ENCODE measurements at places on chromosomes 6 and 20.

DNA sequence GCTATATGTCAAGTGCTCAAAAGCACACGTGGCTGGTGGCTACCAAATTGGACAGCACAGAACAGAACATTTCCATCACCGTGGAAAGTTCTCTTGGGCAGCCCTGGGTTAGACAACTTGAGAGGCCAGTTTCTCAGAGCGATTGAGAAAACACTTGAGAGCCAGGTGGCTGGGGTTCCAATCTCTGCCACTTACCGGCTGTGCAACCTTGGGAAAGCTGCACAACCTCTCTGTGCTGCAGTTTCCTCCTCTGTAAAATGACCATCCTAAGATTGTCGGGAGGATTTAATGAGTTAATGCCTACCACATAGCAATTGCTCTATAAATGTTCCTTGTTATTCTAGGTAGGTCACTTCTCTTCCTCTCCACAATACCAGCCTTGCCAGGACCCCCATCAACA, 25.1 kb upstream of the NFATC2 start:
- no peak for DNase-seq

- no peak for DNase-seq
Measured at GRCh38 chr20:59561228-59561605, 43.1 kb upstream of the PHACTR3 start.

DNA sequence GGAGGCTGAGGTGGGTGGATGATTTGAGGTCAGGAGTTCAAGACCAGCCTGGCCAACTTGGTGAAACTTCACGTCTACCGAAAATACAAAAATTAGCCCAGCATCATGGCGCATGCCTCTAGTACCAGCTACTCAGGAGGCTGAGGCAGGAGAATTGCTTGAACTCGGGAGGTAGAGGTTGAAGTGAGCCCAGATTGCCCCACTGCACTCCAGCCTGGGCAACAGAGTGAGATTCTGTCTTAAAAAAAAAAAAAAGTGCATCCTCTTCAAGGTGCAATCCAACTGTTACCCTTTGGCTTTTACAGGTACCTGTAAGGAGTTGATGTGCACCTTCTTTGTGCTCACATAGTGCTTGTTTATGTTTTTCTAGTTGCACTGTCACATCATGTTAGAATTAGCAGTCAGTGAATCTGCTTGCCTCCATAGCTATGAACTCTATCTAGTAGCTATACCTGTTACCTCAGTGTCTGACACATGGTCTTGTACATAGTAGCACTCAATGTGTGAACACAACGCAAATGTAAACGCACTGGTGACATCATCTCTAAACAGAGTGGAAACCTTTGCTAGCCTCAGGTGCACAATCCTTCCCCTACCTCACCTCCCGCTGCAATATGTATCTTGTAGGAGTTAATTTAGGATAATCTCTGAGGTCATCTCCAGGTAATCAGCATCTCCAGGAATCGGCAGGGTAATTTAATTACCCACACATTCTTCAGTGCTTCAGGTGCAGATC, 9.7 kb downstream of the MSH5 start:
- no peak for DNase-seq

DNA sequence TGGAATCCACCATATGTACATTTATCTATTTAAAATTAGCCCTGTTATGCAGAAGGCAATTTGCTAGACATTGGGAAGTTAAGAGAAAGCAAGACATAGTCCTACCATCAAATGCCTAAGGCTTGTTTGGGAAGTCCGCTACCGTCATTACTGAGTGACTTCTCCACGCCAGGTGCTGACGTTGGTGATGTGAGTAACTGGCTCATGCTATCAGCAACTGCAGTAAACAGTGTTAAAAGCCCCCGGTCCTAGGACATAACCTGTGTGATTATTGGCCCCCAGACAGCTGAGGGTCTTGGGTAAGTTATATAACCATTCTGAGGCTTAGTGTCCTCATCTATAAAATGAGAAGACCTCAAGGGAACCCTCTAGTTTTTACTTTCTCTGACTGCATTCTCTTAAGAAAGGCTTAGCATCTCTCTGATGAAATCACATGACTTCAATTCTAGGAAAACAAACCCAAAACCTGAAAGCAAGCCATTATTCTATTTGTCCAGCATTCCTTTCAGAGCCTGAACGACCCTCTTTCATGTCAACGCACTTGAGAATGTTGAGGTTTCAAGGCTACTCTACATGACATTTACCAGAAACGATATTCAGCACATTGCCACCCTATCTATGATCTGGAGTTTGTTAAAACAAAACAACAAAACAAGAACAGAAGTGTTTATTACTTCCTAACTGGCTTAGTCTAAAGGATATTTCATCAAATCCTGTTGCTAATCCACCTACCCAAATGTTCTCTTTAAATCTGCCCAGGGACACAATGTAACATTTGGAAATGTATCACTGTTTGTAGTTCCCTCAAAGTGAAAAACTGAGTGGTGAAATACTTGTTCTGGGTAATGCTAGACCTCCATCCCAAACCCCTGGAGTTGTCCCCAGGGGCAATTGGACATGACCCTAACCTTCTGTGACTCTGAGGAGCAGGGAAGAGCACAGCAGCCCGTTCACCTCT, 133.8 kb downstream of the BTBD3 start:
- DNase-seq, result no peak

DNA sequence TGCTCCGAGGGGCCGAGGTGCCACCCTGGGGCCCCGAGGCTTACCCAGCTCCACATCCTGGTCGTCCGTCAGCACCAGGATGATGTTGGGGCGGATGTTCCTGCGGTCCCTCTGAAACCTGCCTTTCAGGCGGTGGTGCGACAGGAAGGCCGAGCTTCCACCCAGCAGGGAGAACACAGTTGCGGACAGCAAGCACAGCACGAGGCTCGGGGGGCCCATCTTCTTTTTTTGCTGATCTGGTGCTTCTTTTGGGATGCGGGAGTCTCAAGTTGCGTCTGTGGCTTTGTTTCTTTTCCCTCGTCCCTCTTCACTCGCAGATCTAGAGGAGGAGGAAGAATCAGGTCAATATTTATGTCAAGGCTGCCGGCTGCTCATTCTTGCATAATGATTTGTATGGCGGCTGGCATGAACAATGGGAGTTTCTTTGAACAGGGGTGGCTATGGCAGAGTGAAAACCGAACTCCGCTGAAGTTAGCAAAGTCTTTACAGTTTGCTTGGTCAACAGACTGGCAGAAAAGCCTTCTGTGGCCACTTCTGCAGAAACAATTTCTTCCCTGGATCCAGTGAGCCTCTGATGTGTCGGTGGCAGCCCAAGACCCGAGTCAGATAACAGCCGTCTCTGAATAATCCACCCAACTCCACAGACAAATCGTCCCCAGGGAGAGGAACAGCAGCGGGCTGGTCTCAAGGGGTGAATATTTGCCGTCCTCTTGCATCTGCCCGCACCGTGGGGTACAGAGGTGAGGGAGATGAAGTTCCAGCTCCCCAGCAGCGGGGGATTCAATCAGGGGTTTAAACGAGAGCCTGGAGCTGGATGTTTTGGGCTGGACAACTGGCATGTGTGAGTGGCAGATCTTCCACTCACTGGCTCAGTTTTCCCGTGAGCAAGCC, 27.9 kb downstream of the SULF2 start:
- no peak for DNase-seq

GRCh38 chr6:158279615-158280014, 32.6 kb upstream of the TULP4 start:
- peak; percentile 70 for DNase-seq

All from pons (tissue), 1 donor.